ENCODE measurements at places on chromosomes 3 and 15. TPM values are rescaled to one million over a fixed set of nuclear protein-coding genes. Genes with fewer than 3 reads are reported as not detected.

The GJD2 gene
- 0.07 TPM for polyA plus RNA-seq

DNA sequence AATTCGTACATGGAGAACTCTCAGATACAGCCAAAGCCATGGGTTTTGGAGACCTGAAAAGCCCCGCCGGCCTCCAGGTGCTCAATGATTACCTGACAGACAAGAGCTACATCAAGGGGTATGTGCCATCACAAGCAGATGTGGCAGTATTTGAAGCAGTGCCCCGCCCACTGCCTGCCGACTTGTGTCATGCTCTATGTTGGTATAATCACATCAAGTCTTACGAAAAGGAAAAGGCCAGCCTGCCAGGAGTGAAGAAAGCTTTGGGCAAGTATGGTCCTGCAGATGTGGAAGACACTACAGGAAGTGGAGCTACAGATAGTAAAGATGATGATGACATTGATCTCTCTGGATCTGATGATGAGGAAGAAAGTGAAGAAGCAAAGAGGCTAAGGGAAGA lies 23.5 kb downstream of the MYO5A start:
- DNase-seq: no peak

- no peak for DNase-seq
These were observed 170.6 kb downstream of the TBL1XR1 start for GRCh38 chr3:177026505-177027277.

DNA sequence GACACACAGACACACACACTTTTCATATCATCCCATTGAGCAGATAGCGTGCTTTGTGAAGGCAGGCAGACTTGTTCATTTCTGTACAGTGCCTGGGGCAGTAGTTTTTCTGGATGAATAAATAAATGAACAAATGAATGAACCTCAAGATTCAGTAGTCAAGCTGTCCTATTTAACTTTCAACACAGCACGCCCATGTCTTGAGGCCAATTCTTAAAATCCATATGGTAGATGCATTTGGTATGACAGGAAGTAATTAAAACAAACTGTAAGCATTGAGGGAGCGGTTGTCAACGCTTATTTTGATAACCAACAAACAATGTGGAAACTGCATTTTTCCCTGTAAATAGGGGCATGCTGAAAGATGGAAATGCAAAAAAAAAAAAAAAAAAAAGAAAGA lies 80.0 kb upstream of the BNC1 start:
- DNase-seq: no peak

GRCh38 chr15:37070686-37071085 lies 29.7 kb downstream of the MEIS2 start:
- DNase-seq: no peak

The SAMD7 gene
- polyA plus RNA-seq: not detected

DNA sequence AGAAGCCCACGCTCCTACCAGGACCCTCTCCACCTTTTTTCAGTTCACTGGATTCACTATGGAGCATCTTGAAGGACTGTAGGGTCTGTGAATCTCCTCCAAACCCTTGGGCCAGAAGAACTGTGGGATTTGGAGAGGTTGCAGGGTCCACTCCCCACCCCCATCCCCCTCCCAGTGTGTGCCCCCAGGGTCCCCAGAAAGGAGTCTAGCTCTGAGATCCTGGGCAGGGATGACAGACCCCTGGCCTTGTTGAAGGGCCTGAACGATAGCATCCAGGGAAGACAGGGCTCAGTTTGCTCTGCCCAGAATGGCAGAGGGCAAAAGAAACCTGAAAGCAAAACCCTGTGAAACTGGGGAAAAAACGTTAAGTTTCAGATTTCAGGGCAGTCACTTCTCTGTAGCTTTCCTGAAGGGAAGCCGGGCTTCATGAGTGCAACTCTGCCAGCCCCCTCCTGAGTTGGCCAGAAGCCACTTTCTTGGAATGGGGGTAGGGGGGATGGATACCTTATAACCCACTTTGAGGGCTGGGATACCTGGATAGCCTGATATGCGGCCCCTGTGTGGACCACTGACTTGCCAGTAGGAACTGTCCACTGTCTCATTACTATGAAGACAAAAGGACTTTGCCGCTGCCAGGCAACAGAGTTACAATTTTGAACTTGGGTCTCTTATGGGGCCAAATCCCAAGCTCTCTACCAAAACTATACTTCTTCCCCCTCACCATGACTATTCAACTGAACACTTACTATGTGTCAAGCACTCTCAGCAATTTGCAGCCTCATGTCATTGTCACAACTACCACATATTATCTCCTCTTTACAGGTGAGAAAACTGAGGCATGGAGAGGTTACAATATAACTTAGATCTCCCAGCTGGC lies 1.6 kb upstream of the CISH start:
- no peak for DNase-seq

The MDFIC2 gene
- not detected for polyA plus RNA-seq

The GAP43 gene
- polyA plus RNA-seq: 0.54 TPM

DNA sequence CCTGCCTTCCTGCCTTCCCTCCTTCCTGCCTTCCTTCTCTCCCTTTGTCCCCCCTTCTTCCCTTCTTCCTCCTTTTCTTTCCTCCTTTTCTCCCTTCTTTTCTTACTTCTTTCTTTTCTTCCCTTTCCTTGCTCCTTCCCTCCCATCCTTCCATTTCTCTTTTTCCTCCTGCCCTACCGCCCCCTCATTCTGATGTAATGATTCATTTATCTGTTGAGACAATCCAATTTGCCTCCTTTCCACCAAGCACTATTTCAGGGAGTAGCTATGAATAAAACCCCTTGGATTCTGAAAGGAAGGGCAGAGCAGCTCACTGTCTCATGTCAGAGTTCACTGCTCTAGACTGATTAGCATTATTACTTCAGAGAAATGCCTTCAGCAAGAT lies 462.6 kb downstream of the PDCD6IP start:
- no peak for DNase-seq

The GOLGA8J gene
- polyA plus RNA-seq: 1.8 TPM

DNA sequence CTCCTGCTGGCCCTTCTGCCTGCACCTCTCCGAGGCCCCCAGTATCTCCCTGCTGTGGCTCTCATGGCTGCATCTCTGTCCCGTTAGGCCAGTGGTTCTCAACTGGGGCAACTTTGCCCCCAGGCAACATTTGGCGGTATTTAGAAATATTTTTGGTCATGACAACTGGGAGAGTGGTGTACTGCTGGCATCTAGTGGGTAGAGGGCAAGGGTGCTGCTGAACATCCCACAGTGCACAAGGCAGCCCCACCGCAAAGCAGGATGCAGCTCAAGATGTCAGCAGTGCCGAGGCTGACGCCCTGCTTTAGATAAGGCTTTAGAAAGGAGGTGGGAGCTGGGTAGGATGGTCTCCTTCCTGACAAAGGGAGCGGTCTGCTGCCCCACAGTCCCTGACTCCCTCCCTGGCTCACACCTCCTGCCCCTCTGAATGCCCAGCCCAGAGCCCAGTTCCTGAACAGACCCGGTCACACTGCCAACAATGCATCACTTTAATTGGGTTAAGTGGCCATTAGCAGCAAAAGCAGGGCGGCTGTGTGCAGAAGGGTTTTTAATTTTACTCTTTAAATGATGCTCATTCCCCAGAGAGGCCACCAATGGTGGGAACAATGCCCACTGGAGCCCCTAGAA lies 68.8 kb upstream of the TMEM115 start:
- no peak for DNase-seq

Data from left lung (tissue), 14 donors.